ENCODE measurements at places on chromosomes 11 and 22.
A peak's percentile ranks its signal among the peaks of the same experiment; 100 is the strongest.

GRCh38 chr22:32040324-32040904, 2.6 kb upstream of the SLC5A1 start:
- DNase-seq: no peak

DNA sequence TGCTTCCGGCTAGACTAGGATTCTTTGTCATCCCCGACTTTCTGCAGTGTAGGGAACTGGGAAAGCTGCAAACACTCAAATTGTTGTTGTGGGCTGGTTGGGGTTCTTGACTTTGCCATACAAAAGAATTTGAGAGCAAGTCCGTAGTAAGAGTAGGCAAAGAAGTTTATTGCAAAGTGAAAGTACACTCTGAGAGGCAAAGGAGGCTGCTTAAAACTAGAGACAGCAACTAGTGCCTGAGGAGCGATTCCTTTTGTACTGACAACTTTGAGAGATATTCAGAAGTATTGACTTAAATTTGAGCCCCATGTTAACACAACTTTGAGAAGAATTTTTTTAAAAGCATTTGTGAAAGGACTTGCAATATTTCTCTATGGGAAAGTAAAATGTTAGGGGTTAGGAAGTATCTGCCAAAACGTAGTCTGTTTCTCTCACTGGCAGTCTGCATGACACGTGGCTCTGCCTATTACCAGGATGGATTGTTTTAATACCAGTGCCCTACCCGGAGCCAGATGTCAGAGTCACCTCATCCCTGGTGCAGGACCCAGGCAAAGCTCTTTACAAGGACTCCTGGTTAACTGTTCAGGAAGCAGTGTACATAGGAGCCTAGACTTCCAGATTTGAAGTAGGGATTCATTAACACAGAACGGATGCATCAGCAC, 85.0 kb upstream of the CLPB start:
- no peak for DNase-seq

DNA sequence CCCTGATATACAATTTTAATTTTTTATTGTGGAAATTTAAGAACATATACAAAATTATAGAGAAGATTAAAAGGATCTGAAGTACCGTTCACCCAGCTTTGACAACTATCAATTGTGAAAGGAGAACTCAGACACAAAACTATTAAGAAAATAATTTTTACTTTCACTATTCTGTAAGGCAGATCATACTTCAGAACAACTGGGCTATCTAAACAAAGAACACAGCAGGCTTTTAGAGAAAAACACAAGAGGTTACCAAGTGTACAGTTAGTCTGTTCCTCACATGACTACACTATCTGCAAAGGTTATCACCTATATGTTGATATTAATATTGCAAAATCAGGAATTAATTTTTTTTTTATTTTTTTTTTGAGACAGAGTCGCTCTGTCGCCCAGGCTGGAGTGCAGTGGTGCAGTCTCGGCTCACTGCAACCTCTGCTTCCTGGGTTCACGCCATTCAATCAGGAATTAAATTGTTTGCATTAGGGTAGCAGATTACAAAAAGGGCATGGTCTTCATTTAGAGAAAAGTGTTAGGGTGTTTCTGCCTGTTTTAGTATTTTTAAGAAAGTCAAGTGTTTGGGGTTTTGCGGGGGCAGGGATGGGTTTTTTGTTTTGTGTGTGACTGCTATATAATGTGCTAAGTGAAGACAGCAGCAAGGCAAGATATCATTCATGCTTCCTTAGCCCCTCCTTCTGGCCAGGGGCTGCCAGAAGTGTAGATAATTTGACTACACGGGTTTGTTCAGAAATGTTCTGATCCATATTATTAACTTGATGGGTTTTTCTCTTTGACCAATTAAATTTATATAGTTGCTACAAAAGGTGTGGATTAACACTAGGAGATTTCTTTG, 27.6 kb upstream of the SIK2 start:
- no peak for DNase-seq

GRCh38 chr11:75665126-75665525, 3.7 kb downstream of the MAP6 start:
- DNase-seq: no peak

DNA sequence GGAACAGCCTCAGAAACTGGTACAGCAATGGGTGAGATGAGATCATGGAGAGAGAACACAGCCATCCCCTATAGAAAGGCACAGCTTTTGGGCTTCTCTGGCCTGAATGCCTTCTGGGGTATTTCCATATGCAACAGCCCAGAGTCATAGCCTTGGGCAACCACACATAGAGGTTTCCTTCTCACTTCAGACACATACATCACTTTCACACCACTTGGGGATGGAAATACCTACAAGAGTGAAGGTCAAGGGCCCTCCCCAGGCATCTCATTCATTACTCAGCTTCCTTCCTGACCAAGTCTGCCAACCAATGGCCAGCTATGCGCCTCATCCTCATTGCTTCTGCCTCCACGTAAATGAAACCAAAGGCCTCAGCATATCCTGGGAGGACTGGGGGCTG, 17.7 kb upstream of the OLFML1 start:
- DNase-seq: peak; percentile 14

GRCh38 chr22:47307822-47308221, 545.4 kb downstream of the TBC1D22A start:
- DNase-seq: no peak
